ENCODE measurements at places on chromosomes 16 and 17.

- peak; percentile 5 for DNase-seq
Observed at GRCh38 chr17:12386225-12386624, 279.5 kb upstream of the MYOCD start.

GRCh38 chr16:67946966-67947558, 3.1 kb upstream of the LCAT start:
- DNase-seq, result no peak

DNA sequence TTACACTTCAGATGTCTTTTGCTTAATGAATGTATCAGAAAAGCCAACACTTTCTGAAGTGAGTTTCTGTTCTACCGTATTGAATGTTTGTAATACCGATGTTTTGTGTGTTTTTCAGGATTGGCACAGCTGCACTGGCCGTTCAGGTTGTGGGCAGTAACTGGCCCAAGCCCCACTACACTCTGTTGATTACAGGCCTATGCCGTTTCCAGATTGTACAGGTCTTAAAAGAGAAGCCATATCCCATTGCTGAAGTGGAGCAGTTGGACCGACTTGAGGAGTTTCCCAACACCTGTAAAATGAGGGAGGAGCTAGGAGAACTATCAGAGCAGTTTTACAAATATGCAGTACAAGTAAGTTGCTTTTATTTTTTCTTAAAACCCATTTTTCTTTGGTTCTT, 4.7 kb upstream of the ABCC11 start:
- DNase-seq, result no peak

DNA sequence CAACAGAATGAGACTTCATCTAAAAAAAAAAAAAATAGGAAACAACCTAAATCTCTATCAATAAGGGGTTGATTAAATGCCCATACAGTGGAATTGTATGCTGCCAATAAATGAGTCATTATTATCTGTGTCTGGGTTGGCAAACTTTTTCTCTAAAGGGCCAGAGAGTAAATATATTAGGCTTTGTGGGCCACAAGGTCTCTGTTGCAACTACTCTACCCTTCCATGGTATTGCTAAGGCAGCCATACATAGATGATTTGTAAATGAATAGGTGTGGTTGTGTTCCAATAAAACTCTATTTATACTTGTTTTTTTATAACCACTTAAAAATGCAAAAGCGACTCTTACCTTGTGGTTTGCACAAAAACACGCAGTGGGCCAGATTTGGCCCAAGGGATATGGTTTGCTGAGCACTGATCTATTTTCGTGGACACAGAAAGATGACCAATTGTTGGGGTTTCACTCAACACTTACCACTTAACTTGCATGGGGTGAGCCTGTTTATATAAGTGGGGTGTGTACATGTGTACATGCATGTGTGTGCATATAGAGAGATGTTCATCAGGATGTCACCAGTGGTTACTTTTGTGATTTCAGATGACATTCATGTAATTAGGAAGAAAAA, 12.4 kb upstream of the IL4R start:
- no peak for DNase-seq

GRCh38 chr16:4790871-4791270, 2.7 kb upstream of the SEPTIN12 start:
- no peak for DNase-seq

DNA sequence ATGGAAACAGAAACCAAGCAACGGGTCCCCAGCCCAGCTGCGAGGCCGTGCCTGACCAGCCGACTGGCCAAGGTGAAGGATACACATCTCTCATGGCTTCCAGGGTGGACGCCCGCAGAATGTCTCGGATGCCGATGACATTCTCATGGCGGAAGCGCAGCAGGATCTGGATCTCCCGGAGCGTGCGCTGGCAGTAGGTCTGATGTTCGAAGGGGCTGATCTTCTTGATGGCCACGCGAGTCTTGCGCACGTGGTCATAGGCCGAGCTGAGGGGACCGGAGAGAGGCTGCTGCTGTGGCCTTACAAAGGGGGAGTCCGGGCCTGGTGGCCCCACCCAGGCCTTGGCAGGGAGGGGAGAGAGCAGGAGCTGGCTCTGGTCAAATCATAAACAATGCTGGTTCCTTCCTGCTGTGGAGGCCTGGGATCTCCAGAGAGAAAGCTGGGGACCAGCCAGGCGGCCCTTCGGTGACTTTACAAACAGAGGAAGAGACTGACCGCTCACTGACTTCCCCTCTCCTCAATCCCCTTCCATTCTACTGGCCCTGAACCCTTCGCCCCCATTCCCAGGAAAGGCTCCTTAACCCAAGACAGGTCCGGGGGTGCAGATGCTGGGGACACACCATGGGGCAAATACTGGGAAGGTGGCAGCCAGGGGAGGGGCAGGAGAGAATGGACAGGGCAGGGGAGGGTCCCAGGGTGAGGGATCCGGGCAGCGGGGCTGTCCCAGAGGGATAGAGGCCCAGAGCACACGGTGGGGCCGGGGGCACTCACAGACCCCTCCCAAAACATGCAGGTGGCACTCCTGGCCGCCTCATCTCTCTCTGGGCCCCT, 1.1 kb downstream of the MAPK3 start:
- DNase-seq, result no peak

- DNase-seq, result no peak
Observed at GRCh38 chr16:69112285-69113129, 7.1 kb downstream of the HAS3 start.

DNA sequence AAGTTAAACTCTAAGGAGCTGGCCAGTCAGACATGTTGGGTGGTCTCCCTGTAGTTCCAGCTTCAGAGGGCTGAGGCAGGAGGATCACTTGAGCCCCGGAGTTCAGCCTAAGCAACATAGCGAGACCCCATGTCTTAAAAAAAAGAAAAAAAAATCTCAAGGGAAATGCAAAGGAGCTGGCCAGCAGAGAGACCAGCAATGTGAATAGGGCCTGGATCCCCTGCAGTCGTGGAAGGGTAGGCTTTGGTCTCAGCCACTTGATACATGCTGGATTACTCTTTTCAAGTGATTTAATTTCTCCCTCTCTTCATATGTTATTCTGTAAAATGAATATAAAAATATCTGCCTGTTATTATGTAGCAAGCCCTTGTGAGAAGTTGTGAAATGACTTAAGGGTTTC, 207.7 kb downstream of the SPECC1 start:
- no peak for DNase-seq

DNA sequence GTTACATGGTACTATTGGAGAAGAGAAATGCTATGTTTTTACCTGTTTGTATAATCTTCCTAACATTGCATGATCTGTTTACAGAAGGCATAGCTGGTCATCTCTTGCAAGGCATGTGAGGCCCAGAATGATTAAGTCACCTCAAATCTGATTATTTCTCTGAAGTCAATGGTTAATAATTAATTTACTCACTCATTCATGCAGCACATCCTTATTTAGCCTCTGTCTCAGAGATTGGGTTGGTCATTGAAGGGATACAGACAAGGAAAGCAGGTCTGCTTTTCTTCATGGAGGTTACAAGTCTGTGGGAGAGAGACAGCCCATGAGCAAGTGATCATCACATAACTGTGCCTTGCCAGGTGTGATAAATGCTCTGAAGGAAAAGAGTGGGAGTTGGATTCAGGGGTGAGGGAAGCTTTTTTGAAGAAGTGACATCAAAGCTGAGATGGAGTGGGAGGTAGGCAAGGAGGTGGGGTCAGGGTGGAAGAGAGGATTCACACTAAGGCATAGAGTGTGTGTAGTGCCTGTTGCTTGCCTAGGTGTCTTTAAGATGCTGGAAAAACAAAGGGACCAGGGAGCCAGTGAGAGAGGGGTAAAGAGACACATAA, 16.3 kb upstream of the RBFOX1 start:
- no peak for DNase-seq

DNA sequence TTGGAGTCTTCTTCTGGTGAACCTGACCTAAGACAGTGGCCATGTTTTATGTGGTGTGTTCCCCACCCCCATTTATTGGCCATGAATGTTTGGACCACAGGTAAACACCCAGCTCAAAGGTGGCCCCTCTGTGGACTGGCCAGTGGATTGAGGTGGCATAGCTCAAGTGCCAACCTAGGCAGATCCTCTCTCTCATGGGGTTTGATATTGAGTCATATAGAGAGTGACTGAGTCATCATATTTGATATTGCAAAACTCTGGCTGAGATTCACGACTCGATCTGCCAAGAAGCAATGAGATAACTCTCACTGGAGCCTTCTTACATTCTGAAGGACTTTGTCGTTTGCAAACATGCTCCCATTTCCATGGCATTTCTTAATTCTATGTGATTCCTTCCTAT, 10.5 kb upstream of the TEKT3 start:
- DNase-seq, result no peak

Data from SK-N-MC (cell line).